ENCODE measurements at places on chromosomes 5 and 9.
A peak's percentile ranks its signal among the peaks of the same experiment; 100 is the strongest.

DNA sequence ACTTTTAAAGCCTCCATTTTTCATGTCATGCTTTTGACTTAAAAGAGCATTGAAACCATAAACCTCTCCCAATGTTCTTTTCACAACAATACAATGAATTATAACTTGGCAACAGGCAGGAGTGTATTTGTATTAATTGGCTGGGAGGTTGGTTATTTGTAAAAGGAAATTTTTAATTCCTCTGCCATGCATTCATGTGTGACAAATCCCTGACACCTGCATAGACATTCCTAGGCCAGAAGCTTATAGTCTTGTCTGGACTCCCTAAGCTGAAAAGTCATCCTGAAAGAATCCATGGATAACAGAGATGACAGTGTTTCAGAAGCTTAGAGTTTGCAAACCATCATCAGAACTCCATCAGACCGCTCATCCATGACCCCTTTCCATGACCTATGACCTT is 76.3 kb upstream of the PTGER4 start:
- DNase-seq: no peak

- DNase-seq: no peak
Measured at GRCh38 chr9:105360344-105360743, 87.5 kb upstream of the FSD1L start.

- no peak for DNase-seq
Measured at GRCh38 chr5:86757824-86758223, 140.1 kb downstream of the COX7C start.

DNA sequence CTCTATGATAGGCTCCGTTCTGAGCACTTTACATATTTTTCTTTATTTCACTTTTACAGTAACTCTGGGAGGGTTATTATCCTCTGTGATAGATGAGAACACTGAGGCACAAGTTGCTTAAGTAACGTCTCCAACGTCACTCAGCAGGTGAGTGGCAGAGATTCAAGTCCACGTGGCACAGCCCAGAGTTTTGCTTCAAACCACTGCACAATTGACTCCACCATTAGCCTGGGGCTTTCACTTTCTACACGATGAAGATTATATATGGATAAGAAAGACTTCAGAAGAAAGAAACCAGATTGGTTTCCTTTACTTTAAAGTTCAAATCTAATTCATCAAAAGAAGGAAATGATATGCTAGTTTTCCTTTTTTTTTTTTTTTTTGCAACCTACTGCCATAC is 245.9 kb downstream of the SYK start:
- DNase-seq: peak; percentile 51

GRCh38 chr9:111938427-111938800 is 41.8 kb downstream of the UGCG start:
- DNase-seq: no peak

DNA sequence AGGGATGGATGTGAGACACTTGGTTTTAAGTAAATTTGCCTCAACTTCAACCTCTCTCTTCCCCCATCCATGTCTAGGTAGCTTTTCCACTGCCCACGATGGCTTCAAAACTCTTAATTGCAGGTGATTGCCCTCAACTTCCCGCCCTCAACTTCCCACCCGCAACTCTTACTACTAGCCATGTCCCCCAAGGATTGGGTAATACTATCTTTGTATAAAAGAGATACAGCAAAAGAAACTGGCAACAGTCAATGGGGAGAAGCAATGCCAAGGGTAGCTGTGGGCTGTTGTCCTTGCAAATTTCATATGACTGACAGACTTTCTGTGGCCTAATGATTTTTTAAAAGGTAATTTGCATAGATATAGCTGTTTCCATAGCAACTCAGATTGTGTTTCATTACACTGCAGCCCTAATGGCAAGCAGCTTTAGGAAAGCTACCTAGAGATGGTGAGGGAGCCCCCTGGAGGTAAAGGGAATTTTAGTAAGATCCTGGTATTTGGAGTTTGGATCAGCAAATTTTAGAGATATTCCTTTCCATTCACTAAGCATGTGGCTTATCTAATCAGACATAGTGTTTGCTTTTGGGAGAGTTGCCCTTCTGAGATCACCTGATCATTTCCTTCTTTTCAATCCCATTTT is 421.5 kb upstream of the DAP start:
- no peak for DNase-seq

DNA sequence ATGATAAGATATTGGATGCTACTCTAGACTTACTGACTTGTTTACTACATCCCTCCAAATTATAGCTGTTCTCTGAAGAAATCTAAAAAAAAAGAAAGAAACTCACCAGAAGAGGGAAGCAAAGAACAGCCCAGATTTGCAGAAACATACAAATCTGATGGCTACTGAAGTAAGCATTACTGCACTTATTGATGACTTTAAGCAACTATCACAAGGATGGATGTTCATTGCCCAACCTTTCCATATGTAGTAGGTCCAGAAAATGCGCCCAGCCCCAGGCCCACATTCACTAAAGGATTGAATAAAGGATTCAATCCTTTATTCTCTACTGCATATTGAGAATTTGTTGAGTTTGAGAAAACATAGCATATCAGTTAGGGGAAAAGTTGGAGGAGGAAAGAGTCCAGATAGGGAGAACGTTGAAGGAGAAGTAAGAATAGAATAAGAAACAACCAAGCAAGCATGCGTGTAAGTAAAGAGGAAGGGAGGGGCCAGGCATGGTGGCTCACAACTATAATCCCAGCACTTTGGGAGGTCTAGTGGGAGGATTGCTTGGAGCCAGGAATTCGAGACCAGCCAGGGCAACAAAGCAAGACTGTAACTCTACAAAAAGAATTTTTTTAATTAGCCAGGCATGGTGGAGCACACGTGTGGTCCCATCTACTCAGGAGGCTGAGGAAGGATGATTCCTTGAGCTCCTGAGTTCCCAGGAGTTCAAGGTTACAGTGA is 33.8 kb upstream of the DTWD2 start:
- no peak for DNase-seq

- no peak for DNase-seq
Measured at GRCh38 chr5:33629999-33630398, 189.2 kb downstream of the TARS1 start.

DNA sequence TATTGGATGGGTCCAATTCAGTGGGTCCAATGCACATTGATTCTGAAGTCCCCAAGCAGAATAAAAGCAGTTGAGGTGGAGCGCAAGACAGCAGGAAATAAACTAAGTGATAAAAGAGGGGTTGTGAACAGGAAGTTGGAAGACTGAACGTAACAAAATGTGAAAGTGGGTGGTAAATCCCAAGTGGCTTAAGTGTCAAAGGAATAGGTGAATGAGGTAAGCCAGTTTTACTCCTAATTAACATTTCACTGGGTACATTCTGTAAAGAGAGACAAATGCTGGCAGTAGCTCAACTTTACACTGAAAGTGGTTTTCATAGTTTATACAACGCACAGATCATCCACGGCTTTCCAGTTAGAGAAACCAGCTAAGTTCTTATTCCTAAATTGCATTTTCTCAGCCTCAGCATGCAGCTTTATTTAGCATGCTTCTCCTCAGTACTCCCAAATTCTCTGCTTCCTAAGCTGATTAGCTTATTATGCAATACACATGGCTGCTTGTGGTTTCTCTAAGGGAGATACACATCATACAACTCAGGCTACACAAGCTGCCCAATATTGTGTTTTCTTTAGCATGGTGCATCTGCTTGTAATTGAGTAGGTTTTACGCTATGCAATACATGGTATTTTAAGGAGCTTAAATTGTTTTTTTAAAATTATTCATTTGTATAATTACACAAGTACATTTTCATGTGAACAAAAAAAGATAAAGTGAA is 34.2 kb upstream of the HSD17B4 start:
- DNase-seq: no peak

DNA sequence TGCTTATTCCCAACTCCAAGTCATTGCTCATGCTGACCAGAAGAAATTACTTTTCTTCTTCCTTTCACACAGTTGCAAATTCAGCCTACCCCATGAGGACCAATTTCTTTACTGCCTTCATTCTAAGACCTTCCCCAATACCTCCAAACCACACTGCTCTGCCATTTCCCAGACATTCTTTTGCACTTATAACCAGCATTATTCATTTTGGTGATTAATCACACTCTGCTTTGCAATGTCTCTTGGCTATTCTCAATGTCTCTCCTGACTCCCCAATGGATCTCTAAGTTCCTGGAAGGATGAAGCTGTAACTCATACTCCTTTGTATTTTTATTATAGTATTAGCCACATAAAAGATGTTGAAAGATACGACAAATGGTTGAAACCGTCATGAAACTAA is 105.7 kb upstream of the RANBP3L start:
- DNase-seq: no peak

GRCh38 chr5:4255441-4255840 is 659.8 kb downstream of the IRX1 start:
- no peak for DNase-seq

- no peak for DNase-seq
Measured at GRCh38 chr9:110895147-110895905, 142.9 kb downstream of the LPAR1 start.

DNA sequence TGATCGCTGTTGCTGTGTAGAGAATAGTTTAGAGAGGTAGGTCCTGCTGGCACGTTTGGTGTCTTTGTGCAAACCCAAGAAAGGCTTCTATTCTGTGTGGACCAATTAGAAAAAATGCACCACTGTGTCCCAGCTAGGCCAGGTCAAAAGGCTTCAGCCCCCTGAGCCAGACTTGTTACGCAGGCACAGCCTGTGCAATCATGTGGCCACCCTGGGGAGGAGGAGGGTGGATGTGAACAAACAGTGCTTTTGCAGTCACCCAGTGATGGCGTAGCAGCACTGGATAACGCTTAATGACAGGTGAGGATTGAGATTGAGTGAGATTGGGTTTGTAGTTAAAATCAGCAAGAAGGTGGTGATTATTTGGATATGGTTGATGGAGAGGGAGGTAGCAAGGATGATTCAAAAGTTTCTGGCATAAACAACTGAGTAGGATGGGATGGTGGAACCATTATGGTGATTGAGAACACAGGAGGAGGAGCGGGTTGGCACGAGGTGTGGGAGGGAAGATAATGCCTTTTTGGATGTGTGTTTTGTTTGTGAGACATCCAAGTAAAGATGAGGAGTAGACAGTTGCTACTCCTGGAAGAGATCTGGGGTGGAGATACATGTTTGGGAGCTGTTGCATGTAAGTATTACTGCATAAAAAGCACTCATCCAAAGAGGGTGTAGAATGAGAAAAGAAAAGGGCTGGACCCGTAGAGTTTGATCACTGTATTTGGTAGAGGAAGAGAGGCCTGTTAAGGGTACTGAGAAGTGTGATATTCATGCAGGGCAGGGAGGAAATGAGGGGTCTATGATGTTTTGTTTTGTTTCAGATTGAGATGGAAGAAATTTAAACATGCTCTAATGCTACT is 6.7 kb downstream of the GCNT1 start:
- DNase-seq: no peak

GRCh38 chr5:81202655-81203054 is 30.5 kb upstream of the CKMT2 start:
- no peak for DNase-seq

- DNase-seq: peak; percentile 28
Measured at GRCh38 chr5:175867587-175868347, 3.6 kb upstream of the CPLX2 start.

DNA sequence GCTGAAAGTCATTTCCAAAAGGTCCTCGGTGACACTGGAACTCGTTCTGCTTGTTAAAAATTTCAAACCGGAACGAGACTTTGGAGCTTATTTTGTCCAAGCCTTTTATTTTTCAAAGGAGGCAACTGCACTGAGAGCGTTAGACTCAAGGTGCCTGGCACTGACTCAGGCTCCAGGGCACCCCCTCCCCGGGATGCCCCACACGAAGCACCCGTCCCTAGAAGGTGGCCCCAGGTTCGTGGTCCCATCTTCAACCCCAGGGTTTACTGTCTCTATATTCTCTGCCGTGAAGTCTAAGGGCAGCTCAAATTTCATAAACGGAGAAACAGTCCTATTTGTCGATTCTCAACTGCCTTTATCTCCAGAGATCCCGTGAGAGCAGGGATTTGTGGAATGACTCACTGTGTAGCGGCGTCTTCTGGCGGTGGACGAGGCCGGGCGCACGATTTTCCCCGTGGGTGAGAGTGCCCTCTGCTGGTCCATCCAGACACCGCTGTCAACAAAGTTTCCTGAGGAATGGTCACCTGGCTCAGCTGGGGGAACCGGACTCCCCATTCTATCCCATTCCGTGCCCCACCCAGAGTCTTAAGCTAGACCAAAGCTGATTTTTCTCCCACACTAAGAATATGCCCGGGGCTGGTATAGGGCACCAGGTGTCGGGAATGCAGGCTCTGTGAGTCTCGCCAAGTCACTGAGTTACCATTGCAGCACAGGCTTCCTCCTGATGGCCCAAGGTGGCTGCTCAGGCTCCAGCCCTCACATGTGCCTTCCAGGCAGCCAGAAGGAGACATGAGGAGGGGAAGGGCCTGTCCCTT is 27.1 kb upstream of the SLC6A19 start:
- DNase-seq: peak; percentile 41

DNA sequence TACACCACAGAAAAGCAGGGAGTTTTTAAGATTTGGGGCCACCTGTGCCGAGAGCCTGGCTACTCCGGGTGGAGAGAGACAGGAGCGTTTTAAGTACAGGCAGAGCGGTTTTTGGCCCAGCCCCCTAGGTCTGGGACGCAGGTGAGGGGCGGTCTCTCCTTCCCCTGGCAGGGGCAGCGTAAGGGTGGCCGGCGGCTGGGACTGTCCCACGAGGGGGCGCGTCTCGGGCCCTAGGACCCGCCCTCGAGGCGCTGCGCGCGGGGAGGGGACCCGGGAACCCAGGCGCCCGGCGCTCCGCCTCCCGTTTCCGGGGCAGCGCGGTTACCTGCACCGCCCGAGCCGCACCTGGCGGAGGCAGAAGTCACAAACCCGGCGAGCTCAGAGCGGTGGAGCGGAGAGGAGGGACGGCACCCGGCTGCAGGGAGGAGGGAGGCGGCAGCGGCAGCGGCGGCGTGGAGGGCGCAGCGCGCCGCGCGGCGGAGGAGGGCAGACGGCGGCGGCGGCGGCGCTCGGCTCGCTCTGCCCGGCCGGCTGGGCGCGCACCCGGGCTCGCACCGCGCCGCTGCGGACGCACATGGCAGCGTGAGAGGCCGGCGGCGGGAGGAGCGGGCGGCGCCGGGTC is at the start of gene WWC1:
Gene WWC1 (plus strand): TSS at position 304 of the 622 bp plus-strand sequence. CDS start 508 bp downstream, outside the sequence.
- DNase-seq: peak; percentile 63

DNA sequence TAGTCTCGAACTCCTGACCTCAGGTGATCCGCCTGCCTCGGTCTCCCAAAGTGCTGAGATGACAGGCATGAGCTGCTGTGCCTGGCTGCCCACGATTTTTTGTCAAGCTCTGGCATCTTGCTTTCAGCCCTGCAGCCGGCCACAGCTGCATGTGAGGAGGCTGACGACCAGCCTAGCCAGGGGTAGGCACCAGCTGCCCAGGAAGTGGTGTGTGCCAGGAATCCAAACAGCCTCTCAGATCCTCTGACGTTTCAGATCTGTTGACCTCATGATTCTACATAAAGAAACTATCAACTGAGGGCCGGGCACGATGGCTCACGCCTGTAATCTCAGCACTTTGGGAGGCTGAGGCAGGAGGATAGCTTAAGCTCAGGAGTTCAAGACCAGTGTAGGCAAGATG is 19.0 kb downstream of the DYNC2I2 start:
- DNase-seq: no peak

- no peak for DNase-seq
Measured at GRCh38 chr5:95398989-95399388, 7.8 kb downstream of the FAM81B start.

- DNase-seq: no peak
Measured at GRCh38 chr9:99375481-99375880, 153.4 kb downstream of the SEC61B start.

- DNase-seq: no peak
Measured at GRCh38 chr9:129547869-129548570, 72.9 kb downstream of the C9orf50 start.

All from activated naive CD8-positive, alpha-beta T cell treated with anti-CD3 and anti-CD28 coated beads for 36 hours (primary cell).